ENCODE measurements at places on chromosomes 1 and 21.
A peak's percentile ranks its signal among the peaks of the same experiment; 100 is the strongest.

GRCh38 chr21:45029298-45029947 lies 45.0 kb upstream of the ADARB1 start:
- no peak for DNase-seq

DNA sequence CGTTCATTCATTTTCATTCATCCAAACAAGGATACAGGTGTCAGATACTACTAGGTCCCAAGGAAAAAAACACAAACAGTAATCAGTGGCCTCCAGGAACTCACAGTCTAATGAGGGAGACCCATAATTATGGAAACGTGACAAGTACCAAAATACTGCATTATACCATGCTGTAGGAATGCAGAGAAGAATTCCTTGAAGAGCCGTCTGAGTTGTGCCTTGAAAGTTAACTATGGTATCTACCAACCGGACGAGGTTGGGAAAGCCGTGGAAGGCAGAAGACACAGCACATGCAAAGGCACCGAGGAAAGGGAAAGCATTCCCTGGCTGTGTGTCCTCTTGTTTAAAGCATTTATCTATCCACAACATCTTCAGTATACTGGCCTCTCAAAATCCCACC lies 206.0 kb downstream of the DAB1 start:
- no peak for DNase-seq

DNA sequence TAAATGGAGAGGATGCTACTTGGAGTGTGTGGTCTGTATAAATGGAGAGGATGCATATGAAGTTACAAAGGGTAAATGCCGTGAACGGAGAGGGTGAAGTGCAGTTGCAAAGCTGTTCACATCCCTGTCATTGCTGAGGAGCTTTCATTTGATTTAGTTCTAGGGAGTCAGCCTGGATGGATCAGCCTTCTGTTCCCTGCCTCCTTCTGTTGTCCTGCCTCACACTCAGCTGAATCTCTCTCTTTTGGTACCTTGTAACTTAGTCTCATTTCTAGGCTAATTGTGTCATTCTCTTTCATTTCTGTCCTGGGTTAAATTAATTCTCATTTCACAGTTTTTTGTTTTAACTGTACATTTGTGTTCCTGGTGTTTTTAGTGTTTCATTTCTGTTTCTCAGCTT lies 133.2 kb upstream of the COL6A1 start:
- DNase-seq, result no peak

GRCh38 chr1:245915841-245916240 lies 591.2 kb downstream of the SMYD3 start:
- DNase-seq, result no peak

GRCh38 chr1:11646317-11646716 lies 7.9 kb downstream of the FBXO2 start:
- no peak for DNase-seq

GRCh38 chr1:17631410-17631809 lies 91.9 kb downstream of the ARHGEF10L start:
- DNase-seq, result no peak

GRCh38 chr1:27489501-27489972 lies 430 bp downstream of the WASF2 start:
- DNase-seq, result peak; percentile 66

- DNase-seq, result no peak
Measured at GRCh38 chr1:86245566-86246190, 89.1 kb upstream of the COL24A1 start.

- DNase-seq, result no peak
Measured at GRCh38 chr21:31298618-31299269, 45.3 kb downstream of the TIAM1 start.

GRCh38 chr1:168092566-168093355 lies 44.0 kb downstream of the GPR161 start:
- DNase-seq, result peak; percentile 10

DNA sequence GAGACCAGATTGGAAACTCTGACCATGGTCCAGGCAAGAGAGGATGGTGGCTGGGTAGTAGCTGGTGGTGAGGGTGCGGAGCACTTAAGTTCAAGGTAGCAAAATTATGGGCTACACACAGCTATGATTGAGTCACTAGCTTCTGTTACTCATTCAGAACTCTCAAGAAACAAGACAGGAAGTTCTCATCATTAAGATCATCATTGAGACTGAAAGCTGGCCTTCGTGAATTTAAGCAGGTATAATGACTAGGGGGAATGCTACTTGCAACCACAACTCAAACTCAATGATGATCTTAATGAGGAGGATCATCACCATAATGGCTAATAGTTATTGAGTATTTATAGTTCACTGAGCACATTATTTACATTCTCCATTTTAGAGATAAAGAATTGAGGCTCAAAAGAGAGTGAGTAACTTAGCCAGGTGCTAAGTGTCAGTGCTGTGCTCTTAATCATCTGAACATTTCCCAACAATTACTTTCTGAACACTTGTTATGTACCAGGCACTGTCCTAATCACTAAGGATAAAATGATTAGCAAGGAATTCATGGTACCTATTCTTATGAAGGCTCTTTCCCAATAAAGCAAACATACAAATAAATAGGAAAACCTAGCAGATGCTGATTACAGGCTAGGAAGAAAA lies 286.3 kb upstream of the C1orf105 start:
- DNase-seq, result no peak

DNA sequence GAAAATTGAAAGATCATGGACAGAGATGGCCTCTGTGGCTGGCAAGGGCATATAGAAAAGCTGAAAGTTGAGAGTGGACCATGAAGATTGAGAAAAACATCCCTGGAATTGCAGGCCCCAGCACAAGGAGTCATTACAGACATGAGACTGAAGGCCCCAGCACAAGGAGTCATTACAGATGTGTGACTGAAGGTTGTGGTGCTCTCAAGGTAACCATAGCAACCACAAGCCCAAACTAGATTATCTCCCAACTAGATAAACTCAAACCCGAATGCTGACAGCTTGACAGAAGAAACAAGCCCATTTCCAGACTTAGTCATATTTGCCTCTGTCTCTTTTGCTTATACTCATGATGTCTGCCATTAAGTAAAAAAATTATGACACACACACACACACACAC lies 1252.1 kb upstream of the ADGRL4 start:
- DNase-seq, result no peak

- no peak for DNase-seq
Measured at GRCh38 chr1:1462318-1462966, 9.1 kb upstream of the ATAD3B start.

DNA sequence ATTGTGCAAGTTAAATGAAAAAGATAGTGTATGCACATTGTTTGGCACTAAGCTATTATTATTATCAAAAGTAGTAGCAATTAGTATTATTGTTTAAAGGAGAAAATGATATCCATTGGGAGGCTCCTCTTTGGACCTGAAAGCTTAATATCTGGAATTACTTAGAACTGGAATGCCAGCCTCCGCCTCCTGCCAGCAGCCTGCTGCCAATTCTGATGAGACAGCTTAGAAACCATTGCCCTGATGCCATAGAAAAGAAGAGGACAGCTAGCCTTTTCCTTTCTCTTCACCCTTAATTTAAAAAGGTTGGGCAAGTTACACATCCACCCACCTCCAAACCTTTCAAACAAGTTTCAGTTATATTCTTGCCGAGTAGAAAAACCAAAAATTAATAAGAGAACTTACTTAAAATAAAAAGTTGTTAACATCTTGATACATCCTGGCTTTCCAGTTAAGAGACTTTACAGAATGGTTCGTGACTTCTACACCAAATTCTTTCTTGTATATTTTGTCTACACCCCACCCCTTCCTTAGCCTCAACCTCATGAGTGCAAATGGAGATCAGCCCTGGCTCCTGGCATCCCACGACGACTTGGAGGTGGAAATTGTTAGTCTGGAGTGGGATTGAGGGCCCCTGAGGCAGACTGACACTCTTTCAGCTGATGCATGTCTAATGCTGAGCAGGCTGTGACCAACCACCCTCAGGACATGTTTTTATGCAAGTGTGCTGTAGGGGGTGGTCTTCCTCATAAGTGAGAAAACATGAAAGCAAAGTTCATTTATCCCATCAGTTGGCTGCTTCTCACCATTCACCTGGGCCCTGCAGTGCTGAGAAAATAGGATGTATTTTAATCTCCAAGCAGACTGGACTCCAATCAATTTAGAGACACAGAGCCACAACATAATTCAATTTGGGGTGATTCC lies 120.6 kb downstream of the KCNJ15 start:
- DNase-seq, result peak; percentile 48

GRCh38 chr21:42031816-42032215 lies 21.7 kb upstream of the ZBTB21 start:
- no peak for DNase-seq

DNA sequence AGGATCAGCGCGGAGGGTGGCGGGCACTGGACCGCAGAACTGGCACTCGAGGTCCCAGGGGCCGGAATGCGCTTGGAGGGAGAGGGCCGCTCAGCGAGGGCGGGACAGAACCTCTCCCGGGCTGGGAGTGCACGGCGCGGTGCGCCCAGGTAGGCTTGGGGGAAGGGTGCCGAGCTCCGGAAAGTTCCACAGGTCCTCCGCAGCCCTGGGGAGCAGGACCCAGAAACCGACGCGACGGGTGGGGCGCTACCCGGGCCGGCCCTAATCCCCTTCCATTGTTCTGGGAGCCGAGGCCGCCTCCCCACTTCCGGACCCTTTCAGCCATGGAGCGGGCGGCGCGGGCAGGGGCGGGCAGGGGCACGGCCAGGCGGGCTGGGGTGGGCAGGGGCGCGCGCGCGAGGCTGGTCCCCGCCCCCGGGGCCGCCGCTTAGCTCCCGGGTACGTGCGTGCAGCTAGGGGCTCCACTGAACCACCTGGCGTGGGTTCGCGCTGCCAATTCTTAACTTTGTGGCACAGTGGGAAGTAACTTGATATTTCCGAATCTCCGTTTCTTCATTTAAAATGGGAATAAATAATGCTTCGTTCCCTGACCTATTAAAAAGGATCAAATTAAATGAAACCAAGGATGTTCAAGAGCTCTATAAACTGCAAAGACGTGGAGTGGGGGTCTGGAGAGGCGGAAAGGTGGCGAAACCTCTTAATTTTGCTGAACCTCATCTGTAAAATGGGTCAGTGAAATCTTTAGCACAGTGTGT lies 20.7 kb downstream of the LGR6 start:
- DNase-seq, result no peak

Data from OCI-M1 (cell line).